ENCODE measurements at places on chromosomes 1 and 21.

GRCh38 chr1:15501208-15502032 is 22.6 kb downstream of the CASP9 start:
- peak; percentile 4 for DNase-seq

DNA sequence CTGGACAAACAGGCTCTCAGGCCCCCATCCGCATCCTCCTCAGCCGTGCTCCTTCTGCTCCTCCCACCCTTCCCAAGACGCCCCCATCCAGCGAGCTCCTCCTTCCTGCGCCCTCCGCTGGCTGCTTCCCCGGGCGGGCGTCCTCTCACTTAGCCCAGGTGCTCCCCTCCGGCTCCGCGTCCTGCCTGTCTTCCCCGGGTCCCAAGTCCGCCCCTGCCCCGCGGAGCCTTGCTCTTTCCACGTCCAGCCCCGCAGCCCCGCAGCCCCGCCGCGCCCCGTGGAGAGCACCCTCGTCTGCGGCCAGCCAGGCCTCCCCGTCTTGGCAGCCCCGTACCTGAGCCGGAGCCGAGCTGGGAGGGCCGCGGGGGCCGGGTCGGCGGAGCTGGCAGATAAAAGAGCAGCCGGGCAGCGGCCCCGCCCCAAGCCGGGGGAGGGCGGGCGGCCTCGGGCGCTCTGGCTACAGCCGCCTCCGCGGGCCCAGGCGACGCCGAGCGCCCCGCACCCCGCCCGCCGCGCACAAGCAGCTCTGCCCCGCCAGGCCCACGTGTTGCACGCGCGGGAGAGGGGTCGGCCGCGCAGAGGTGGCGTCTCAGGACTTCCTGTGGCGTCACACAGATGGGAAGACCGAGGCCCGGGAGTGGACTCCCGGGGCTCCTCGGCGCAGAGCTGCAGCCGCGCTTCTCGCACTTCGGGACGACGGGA is at the start of gene PAQR7:
Gene PAQR7 (minus strand): TSS at position 555 of the 702 bp plus-strand sequence. CDS start 11,869 bp downstream, outside the sequence.
- DNase-seq: no peak

GRCh38 chr1:210531475-210532222 is 202.9 kb downstream of the HHAT start:
- no peak for DNase-seq

DNA sequence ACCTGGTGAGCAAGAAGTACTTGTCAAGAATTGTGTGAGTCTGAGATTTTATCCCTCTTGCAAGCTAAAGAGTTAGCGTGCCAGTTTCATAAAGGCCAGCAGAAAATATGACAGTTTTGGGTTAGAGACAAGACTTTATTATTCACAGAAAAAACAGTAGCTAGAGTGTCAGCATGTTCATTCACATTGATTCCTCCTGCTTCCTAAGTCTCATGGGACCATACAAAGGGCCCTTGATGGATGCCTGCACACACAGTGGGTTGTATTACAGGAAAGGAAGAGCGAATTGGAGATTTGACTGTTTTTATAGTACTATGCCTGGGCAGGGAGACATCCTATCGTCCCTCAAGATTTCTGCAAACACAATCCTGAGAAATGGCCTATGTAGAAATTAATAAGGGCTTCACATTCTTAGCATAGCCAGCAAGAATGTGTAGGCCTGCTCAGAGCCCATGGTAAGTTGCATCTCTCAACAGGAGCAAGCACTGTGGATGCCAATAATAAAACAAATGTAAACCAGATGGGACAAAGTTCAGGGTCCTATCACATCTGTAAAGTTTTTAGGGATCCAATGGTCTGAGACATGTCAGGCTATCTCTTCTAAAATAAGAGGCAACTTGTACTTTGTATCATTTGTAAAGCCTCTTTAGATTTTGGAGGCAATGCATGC is 4.0 kb upstream of the ASPM start:
- no peak for DNase-seq

- DNase-seq: no peak
Observed at GRCh38 chr1:195105281-195105680, 1503.0 kb downstream of the KCNT2 start.

- DNase-seq: no peak
Observed at GRCh38 chr1:160637821-160638539, 8.9 kb downstream of the SLAMF1 start.

- no peak for DNase-seq
Observed at GRCh38 chr1:50527249-50527986, 104.2 kb upstream of the DMRTA2 start.

- no peak for DNase-seq
Observed at GRCh38 chr1:31744165-31744888, 19.8 kb downstream of the ADGRB2 start.

DNA sequence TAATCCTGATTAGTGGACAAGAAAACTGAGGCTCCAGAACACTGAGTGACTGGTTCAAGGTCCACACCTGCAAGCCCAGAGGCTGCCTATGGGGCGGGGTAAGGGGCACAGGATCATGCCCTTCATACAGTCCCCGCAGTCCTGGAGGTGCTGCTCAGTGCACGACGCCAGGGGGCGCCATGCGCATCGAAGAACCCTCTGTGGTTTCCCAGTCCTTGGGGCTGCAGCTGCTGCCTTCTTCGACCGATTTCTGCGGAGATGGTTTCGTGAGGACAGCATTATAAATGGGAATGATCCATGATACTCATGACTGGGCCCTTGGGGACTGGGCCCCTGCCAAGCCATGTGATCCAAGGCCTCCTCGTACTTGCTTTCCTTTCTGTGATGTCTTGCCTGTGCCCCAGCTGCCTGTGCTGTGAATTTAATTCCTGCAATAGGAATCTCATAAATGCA is 37.1 kb upstream of the ARHGEF10L start:
- DNase-seq: peak; percentile 8

DNA sequence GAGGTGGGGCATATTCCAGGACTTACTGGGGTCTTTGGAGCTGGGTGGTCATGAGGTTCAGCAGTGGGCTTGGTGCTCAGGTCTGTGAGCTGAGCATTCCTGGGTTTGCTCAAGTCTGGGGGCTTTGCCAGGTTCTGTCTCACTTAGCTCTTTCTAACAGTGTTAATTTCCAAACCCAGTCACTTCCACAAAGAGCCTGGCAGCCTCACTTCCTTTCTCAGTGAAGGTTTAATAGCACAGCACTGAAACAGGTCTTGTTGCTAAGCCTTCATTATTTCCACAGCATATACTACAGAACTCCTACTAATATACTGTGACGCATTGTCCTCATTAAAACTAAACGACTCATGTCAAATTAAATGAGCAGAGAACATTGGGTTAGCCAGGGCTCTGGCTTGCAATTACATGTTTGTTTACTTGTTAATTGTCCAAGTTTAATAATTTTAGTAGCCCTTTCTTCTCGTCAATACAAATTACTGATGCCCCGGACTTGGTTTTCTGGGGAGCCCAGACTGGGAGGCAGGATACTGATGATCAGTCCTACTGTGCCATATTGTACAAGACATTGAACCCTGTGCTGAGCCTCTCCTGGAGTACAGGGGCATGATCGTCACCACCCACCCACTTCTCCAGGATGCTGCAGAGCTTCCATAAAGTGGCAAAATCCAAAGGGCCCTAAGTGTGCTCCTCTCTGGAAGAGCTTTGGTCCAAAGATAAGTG is 170.7 kb downstream of the IER5 start:
- no peak for DNase-seq

DNA sequence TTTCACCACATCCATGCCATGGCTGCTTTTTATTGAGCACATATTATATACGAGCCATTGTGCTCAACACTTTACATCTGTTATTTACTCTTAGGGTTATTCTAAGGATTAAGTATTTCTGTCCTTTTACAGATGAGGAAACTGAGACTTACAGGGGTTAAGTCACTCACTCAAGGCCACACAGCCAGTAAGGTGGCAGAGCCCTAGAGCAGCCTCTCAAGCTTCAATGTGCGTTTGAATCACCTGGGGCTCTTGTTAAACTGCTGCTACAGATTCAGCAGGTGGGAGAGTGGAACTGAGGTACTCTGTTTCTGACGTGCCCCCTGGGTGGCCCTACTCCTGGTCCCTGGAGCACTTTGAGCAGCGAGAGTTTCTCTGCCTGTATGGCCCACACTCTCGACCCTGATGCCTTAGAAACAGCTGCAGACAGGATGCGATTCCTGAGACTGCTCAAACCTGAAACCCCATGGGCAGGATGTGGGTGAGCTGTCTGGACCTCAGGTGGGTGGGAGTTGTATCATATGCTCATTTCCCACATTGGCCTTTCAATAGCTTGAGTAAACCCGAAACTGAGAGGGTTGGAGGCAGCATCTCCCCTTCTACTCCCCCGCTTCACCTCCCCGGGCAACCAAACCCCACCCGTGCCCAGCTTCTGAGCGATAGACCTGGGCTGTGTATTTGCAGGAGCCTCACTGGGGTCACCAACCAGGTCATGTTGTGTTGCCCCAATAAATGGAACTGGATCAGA is 59.3 kb downstream of the MAN1C1 start:
- peak; percentile 25 for DNase-seq

DNA sequence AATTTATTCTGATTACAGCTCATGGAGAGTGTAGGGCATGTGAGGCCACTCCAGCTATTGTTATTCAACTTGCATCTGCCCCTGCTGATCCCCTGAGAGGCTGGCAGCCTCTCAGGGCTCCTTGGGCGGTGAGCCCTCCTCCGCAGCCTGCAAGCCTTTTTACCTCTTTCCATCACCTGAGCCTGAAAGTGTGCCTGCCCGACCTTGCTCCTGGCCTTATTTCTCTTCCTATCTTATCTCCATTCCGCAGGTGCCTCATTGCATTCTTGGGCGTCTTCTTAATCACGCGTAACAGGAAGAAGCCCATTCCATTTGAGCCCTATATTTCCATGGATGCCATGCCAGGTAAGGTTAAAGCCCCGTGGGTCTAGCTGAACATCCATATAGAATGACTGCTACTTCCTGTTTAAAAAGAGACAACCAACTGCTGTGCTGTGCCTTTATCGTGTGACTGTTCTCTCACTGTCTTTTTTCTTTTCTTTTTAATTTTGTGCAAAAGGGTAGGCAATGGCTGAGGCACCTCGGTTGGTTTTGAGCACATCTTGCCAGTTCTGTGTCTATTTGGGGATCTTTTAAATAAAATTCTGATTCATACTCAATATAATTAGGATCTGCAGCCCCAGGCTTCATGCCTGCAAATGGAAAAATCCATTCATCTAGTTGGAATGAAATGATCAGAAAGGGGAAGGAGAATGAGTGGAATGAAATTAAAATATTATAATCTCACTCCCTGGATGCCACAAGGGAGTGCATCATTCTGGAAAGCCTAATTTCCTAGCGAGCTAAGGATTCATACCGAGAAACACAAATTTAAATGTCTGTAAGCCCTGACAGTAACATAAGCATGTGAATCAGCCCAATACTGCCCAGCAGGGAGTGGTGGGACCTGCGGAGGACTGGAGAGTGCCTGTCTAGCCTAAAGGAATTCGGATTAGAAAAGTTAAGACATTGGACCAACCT is 38.6 kb upstream of the RCAN3 start:
- no peak for DNase-seq

DNA sequence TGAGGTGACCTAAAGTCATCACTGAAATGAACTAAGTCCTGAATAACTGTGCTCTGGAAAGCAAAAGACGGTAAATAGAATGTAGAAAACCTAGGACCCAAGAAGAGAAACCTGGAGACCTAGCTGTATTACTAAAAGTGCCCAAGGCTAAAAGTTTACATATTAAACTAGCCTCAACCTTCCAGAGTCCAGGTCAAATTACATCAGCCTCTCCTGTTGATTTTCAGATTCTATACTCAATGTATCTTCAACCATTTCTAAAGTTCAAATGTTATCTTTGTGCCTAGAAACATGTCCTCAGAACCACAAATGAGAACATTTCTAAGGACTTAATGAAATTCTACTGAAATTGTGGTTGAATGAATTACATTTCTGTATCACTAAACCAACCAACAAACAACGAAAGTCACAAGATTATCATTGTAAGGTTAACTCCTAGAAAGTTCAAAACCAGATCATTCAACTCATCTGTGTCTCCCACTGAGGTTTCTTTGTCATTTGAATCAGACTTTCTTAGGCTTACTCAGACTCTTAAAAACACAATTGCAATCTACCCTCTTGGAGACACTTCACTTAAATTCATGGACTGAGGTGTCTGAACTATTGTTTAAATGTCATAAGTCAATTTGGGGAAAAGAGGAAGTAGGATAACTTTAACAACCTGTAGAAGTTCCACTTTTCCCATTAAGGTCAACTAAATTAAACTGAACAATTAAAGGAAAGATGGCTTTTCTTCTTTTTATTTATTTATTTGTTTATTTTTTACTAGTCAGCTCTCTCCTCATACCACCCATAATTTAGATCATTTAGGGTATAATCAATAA is 207.7 kb downstream of the BARHL2 start:
- no peak for DNase-seq

- DNase-seq: no peak
Observed at GRCh38 chr1:234532503-234532922, 53.5 kb upstream of the TARBP1 start.

GRCh38 chr1:101044749-101045148 is 19.2 kb upstream of the DPH5 start:
- no peak for DNase-seq

DNA sequence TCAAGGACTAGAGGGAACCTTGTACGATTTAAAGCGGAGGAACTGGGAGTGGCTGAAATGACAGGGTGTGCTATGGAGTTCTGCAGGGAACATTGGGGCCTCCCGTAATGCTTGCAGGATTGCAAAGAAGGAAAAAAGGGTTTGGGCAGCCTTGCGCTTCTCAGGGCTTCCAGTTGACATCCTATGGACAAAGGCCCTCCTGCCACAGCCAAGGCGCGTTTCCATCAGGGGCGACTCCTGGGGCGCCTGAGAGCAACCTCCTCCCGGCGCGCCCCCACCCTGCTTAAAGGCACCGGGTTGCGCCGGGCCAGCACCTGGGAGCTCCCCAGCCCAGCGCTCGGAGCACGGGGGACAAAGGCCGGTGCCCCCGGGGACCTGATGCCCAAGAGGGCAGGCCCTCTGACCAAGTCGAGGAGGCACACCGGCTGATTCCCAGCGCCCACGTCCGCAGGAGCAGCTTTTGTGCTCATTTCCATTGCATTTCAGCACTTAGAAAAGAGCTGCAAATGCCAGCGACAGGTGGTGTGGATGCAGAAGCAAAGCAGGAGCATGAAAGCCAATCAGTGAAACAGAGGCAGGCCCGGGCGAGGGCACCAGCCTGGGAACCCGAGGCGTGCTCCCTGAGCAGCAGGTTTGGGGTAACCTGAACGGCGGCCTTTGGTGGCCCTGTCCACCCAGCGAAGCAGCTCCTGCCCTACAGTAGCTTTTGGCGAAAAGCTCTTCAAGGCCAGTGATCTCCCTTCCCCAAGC is 17.6 kb upstream of the RNF187 start:
- DNase-seq: no peak

- DNase-seq: no peak
Observed at GRCh38 chr1:27475720-27476119, 14.2 kb downstream of the WASF2 start.

- DNase-seq: no peak
Observed at GRCh38 chr1:147812799-147813198, 52.4 kb upstream of the GJA5 start.

GRCh38 chr1:225765982-225766674 is 11.5 kb upstream of the SRP9 start:
- DNase-seq: no peak

- no peak for DNase-seq
Observed at GRCh38 chr1:2135441-2135841, 59.1 kb downstream of the FAAP20 start.

Measured in stimulated activated CD8-positive, alpha-beta memory T cell treated with anti-CD3 and anti-CD28 coated beads, Interleukin-7, amount 100 ng/mL, for 1 hour (primary cell).